Activated CD4-positive, alpha-beta T cell treated with anti-CD3 and anti-CD28 coated beads for 24 hours (primary cell): ENCODE measurements at places on chromosomes 12 and 14.

DNA sequence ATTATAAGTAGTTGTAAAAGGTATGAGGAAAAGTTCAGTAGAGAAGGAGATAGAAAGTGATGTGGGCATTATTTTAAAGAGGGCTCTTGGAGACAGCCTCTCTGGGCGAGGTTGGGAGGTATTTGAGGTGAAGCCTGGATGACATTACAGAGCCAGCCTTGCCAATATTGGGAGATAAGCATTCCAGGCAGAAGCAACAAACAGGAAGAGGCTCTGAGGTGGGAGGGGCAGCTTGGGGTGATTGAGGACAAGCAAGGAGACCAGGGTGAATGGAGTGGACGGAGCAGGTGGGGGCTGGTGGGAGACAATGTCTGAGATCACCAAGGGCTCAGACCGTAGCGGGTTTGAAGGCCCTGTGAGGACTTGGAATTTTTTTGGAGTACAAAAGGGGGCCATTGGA is 87.3 kb downstream of the DYRK2 start:
- DNase-seq, result no peak

DNA sequence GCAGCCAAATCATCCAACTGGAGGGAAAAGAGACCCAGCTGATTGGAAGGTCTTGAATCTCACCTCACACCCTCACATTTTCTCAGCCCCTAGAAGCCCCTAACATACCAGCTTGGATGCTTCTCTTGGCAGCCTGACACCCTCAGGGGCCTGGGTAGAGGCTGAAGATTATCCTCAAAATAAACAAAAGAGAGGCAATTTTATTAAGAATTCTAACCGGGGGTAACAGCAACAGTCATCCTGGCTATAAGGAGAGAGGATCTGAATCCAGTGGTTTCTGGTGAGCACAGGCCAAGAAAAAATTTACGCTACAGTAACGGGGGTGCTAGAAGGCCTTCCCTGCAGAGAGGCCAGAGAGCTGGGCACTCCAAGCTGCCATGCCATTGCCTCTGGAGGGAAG is 21.6 kb downstream of the KRT76 start:
- DNase-seq, result no peak

DNA sequence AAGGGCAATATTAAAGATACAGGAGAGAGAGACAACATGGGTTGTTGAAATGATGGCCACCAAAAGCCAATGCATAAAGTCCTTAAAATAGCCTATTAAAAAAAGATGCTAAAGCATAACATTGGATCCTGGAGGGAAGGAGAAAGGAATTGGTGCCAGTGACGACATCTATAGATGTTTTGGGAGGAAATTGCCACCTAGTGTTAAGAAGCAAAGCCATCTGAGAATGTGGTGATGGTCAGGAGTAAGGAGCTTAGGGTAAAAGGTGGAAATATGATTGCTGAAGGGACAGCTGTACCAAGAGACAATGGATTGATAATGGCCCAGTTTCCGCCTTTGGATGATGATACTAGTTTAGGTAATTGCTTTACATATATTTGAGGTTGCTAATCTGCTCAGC is 85.1 kb downstream of the TMEM30B start:
- no peak for DNase-seq

GRCh38 chr12:115611477-115611876 is 666.0 kb downstream of the MED13L start:
- DNase-seq, result no peak

DNA sequence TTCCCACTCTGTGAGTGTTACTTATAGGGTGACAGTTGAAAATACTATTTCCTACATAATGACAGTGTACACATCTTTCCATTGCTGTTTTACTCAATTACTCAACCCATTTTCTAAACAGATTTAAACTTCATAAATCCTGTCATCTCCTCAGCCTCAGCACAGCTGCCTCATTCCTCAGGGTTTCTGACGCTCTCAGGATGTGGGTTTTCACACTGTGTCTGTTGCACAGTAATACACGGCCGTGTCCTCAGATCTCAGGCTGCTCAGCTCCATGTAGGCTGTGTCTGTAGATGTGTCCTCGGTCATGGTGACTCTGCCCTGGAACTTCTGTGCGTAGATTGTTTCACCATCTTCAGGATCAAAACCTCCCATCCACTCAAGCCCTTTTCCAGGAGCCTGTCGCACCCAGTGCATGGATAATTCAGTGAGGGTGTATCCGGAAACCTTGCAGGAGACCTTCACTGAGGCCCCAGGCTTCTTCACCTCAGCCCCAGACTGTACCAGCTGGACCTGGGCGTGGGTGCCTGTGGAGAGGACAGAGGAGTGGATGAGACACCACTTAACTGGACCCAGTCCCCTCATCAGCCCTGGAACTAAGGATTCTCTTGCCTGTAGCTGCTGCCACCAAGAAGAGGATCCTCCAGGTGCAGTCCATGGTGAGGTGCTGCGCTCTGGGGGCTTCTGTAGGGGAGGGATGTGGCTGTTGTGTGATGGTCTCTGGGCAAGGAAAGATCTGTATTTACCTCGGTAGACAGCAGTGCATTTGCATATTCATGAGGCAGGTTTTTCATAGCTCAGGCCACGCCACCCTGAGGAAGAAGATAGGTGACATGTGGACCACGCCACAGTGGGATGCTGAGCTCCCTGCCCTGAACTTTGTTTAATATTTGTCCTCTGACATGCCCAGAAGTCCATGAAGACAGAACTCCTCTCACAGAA is 750.2 kb downstream of the TMEM121 start:
- no peak for DNase-seq

DNA sequence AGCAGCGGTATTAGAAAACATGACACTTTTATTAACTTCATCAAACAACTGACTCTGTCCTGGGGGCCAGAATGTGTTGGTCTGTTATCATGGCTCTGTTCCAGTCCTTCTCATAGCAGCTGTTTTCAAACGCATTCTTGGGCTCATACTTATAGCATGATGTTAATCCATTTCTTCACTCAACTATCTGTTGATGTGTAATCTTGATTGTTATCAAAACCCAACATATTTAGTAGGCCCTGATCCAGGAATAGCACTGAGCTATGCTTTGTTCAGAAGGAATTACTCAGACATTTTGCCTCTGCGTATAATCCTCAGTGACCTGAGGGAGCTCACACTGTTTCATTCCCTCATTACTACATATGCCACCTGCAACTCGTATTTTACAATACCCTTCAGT is 315.9 kb downstream of the BMP4 start:
- DNase-seq, result no peak

DNA sequence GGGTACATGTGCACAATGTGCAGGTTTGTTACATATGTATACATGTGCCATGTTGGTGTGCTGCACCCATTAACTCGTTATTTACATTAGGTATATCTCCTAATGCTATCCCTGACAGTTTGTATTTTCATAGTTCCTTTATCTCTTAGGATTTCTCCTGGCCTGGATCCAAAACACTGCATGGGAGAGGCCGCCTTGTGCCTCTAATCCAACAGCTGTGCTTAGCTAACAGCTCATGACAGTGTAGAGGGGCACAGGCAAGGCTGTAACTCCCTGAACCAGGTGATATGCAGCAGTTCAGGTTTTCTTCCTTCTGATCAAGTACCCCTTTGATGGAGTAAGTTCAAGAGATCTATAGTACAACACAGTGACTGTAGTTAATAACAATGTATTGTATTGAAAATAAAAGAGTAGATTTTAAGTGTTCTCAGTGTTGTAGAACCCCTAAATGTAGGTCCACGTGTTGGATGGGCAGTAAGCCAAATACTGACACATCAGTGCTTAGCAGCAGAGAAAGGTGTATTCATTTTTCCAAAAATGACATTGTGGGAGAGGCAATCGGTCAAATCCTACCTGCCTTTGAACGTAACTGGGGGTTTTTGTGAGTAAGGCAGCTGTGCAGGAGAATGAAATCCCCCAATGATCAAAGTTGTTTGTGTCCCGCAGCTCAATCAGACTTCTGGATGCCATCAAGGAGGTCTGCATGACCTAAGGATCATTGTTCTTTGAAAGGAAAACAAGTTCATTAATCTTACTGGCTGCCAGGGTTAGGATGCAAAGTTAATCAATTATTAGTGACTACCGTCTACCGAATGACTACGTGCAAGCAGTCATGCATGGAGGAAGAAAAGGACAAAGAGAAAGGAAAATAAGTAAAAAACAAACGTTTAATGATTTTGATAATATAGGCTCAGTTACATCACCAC is 89.3 kb upstream of the FGD4 start:
- DNase-seq, result no peak

GRCh38 chr14:92507174-92507768 is 6.3 kb upstream of the RIN3 start:
- DNase-seq, result no peak

GRCh38 chr12:64670019-64670418 is 59.7 kb downstream of the RASSF3 start:
- no peak for DNase-seq

GRCh38 chr14:23021434-23021833 is 11.5 kb upstream of the C14orf93 start:
- DNase-seq, result no peak

DNA sequence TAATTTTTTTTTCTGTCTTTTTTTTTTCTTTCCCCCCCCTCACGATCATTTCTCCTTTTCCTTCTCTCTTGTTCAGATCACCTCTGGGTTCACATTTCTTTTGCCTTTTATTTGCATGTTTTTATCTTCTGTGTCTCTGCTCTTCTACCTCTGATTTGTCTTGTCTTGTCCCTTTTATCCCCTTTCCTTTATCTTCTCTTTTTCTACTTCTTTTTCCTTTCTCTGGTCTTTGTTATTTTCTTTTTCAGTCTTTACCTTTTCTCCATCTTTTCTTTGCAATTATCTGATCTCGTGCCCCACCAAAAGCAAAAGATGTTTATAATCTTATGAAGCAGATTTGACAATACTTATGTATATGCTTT is 77.8 kb upstream of the RAP1B start:
- DNase-seq, result no peak

DNA sequence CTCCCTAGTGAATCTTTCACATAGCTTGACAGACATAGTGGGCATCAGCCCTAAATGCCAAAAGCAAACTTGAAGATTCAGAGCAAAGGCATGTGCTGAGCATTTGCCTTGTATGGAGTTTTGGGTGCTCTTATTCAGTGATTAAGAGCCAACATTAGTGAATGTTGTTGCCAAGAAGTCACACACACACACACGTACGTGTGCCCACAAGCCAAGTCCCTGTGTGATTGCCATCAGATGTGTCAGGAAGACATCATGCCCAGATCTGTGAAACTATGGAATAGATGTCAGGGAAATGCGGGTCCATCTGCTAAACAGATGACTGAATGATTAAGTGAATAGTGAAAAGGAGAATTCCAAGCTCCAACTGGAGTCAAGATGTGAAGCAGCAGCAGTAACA is 149.0 kb downstream of the AKAP6 start:
- no peak for DNase-seq

GRCh38 chr12:46942579-46942978 is 116.8 kb upstream of the SLC38A4 start:
- no peak for DNase-seq

GRCh38 chr14:29391801-29392200 is 535.8 kb downstream of the PRKD1 start:
- no peak for DNase-seq

DNA sequence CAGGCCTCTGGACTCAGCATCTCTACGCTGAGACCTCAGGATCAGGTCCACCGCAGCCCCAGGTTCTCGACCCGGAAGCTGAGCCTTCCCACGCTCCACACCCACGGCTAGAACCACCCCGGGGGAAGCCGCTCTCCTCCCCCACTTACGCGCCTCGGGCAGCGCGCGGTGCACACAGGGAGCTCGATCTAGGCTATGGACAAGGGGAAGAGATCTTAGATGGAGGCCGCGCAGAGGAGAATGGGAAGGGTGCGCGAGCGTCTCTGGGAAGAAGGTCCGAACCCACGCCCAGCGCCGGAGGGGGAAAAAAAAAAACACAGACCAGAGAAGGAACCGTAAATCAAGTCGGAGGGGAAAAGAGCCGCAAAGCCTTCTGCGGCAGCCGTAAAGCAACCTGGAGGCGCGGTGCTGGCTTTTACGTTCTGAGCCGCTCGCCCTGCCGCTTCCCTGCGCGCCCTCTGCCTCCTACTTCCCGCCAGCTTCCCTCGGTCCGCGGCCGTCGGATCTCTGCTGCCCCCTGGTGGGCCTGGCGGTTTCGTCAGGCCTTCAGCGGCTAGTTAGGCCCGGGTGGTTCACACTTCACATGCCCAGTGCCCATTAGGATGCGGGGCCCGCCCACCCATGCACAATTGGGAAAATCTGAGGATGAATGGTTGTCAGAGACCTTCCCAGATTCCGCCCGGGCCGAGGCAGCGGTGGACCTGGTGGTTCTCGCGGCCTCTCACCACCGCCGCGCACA is at the start of gene RAD52:
Gene RAD52 (minus strand): TSS at position 242 of the 739 bp plus-strand sequence. CDS start 16,636 bp downstream, outside the sequence.
- DNase-seq, result peak; percentile 97

DNA sequence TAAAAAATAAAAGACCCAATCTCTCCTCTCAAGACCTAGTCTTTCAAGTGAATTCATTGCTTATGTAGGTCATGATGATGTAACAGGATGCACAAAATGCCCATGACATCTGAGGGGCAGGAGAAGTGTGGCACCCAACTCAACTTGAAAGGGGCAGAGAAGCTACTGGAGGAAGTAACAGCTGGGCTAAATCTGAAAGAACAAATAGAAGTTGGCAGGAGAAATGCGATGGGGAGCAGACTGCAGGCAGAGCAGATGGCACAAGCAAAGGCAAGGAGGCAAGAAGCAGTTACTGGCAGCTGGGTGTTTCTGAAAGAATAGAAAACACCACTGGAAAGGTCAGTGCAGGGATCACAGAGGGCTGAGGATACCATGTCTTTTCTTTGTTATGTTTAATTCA is 14.6 kb downstream of the SLC38A4 start:
- no peak for DNase-seq

DNA sequence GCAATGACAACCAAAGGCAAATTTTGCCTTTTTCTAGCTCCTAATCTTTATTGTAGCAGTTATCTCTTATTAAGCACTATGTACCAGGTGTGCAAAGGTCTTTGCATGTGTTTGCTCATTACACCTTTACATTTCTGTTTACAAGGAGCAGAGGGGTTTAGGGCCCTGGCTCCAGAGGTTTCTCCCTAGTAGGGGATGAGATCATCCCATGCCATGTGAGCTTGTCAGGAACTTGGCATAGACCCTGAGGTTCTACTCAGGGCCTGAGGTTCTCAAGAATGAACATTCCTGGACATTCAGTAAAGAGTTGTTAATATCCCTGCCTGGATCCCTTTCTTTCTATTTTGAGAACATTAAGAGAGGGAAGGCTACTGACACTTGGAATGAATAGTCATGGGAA is 292.0 kb downstream of the RPAP3 start:
- DNase-seq, result no peak

- no peak for DNase-seq
Measured at GRCh38 chr12:84986586-84986985, 49.5 kb downstream of the TSPAN19 start.

DNA sequence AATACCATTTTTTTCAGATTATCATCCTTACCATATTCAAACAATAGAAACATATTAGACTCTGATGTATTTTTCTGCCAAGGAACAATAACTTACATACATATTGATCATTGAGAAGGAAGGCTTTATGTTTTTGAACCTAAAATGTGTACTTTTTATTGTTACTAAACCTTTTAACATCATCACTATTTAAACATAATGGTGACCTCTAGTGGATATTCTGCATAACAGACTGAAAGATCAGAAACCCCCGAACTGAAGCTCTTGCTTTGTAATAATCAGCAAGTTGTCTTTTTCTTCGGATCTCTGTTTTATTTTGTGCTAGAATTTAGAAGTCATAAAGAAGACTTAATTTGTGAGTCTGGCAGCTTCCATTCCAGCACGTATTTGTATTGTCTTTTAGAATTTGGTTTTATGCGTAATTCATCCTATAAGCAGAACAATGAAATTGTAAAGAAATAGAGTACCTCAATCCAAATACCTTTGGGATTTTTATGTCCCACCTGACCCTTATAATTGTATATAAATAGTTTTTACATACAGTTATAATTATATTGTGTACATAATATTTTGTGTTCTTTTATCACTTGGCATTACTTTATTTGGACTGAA is 125.9 kb upstream of the ATF1 start:
- DNase-seq, result no peak

- no peak for DNase-seq
Measured at GRCh38 chr14:103880348-103881267, 33.2 kb upstream of the PPP1R13B start.
